ENCODE measurements at places on chromosomes 4 and X.

GRCh38 chr4:40301603-40302002 lies 33.5 kb upstream of the CHRNA9 start:
- peak; percentile 49 for DNase-seq

DNA sequence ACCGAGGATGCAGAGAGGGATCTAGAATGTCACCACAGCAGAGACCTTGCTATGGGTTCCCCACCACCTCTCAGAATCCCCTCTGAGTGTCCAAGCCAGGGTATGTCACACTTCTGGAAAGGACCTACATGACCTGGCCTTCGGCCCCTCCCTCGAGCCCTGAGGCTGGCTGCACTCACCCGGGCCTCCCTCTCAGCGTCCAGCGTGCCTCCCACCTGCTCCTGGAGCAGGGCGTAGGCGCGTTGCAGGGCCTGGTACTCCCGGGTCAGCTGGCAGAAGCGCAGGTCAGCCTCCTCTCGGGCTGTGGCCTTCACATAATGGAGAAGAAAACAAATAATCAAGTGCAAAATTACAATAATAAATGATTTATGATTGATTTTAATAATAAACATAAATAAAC lies 43.9 kb upstream of the C4orf50 start:
- DNase-seq = no peak

DNA sequence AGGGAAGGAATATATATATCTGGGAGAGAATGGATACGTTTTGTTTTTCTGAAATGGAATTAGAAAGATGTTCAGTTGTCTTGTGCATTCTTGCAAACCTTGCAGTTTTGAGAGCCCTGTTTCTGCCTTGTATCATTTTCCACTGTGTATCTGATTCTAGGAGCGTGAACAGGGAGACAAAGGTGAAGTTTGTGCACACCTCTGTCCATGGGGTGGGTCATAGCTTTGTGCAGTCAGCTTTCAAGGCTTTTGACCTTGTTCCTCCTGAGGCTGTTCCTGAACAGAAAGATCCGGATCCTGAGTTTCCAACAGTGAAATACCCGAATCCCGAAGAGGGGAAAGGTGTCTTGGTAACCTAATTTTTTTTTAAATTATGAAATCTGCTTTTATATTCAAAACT lies 17.7 kb downstream of the PGM2 start:
- no peak for DNase-seq

DNA sequence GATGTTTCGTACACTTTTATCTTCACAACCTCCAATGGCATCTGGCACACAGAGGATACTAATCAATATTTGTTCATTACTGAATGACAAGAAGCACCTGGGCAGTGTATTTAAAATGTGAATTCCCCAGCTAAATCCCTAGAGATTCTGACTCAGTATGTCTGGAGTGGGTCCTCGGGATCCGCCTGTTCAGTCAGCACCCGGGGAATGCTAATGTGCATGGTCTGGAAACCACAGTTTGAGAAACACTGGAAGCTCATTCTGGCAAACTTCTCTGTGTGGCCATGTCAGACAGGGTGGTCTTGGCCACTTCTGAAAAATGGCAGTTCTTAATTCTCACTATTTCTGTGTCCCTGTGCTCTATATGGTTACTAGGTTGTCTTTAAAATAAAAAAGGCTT lies 138.8 kb upstream of the VCX start:
- DNase-seq = no peak

DNA sequence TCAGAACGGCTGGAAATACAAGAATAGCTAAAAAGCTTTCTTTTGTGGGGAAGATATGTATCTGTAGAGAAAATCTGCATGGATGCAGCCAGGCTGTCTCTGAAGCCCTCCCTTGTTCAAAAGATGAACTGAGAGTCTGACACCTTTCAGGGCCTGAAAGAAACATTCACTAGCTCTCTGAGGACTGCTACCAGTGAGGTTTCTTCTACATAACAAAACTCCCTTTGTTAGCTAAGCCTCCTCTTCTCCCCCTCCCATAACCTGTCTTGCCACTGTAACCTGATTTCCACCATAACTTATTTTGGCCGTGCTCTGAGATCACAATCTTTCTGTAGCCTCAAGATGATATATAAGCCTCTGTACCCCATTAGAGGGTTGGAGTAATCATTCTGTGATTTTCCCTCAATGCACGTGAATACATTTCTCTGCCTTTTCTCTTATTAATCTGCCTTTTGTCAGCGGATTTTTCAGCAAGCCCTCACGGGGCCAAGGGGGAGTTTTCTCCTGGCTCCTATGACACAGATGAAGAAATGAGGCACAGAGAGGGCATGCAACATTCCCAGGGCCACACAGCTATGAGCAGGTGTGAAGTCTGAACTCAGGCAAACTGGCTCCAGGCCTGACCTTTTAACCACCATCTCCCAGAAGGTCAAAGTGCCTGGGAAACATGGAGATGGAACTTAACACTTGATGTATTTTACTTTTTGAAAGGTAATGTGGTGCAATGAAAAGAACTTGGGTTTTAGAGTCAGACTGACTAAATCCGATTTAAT lies 161.6 kb upstream of the PRDX4 start:
- DNase-seq = no peak

GRCh38 chr4:148166132-148166591 lies 276.1 kb downstream of the NR3C2 start:
- DNase-seq = no peak

GRCh38 chrX:41634284-41634683 lies 54.5 kb upstream of the GPR34 start:
- no peak for DNase-seq

GRCh38 chrX:48683411-48683982 lies at the start of gene WAS:
WAS (plus strand) TSS chrX:48683799; CDS start chrX:48683854, 55 bp downstream.
- DNase-seq = peak; percentile 8

DNA sequence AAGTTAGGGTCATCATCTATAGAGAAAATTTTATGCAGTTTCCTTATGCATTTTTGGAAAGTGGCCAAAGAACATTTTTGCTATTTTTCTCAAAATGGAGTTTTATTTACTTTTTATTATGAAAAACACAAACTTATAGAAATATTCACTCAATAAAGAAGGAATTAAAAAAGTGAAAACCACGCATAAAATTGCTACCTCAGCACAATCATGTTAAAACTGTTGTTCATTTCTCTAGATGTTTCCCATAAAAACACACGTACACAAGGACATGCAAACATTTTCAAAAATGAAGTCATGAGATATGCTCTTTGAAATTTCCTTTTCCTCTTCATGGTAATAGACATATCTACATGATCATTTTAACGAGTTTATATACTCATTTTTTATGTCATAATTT lies 536.8 kb upstream of the MAGEB18 start:
- no peak for DNase-seq

DNA sequence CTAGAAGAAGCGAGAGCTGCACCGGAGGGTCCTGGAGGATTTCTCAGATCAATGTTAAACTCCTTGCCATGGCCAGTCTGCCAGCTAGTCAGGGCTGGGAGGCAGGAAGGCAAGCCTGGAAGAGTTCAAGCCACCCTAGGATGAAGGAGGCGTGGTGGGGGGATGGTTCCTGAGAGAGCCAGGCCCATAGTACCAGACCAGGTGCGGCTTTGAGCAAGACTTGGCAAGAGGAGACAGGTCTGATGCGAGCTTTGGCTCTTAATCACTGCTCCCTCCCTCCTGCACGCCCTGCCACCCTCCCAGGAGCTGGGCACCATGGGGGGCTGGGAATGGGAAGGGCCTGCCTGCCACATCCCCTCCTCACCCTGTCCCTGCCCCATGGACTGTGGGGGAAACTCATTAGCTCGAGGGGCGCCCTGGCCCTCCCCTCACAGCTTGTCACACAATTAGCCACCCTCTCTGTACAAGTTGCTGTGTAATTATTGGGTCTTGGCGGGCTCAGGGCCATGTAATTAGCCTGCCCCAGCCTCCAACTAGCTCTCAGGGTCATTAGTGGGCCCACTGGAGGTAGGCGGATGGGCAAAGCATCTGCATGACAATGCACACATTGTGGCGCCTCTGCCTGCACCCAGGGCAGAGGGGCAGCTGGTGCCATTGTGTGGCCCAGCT lies 50.3 kb downstream of the EFNB1 start:
- DNase-seq = no peak

GRCh38 chr4:133968174-133968573 lies 233.4 kb downstream of the PABPC4L start:
- no peak for DNase-seq

- no peak for DNase-seq
Observed at GRCh38 chr4:169416997-169417396, 146.2 kb upstream of the SH3RF1 start.

GRCh38 chrX:50684871-50685270 lies 129.1 kb downstream of the SHROOM4 start:
- no peak for DNase-seq

- no peak for DNase-seq
Observed at GRCh38 chrX:10597871-10598270, 22.5 kb downstream of the MID1 start.

- DNase-seq = no peak
Observed at GRCh38 chr4:92789741-92790140, 486.0 kb downstream of the GRID2 start.

DNA sequence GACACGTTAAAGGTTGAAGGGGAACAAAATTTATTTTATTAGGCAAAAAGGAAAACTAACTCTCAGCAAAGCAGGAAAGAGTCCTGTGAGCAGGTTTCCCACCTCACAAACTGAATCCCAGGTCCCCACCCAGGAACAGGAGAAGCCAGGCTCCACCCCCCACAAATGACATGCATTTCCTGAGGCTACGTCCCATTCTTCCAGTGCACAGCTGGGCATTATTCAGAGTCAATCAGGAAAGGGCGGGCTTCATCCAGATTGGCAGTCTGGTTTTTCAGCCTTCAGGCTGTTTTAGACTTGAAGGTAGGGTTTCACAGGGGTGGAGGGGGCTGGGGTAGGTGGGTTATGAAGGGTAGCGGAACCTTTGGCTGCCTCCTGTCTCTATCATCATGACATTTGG lies 11.9 kb upstream of the ASIC5 start:
- DNase-seq = no peak

DNA sequence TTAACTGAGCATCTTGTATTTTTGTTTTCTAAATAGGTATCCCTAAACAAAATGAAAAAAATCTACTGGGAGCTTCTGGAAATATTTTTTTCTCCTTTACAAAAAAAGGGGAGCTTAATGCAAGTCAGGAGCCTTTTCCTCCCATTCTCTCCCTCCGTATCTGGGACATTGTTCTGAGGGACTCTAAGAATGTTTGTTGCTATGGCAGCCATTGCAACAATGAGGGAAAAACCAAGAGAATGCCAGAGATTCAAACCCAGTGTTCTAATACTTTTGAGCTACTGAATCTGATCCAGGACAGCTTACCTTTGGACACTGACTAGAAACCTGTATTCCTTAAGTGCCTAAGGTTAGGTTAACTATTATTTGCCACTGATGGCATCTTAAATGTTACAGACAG lies 485.7 kb upstream of the HS3ST1 start:
- no peak for DNase-seq

DNA sequence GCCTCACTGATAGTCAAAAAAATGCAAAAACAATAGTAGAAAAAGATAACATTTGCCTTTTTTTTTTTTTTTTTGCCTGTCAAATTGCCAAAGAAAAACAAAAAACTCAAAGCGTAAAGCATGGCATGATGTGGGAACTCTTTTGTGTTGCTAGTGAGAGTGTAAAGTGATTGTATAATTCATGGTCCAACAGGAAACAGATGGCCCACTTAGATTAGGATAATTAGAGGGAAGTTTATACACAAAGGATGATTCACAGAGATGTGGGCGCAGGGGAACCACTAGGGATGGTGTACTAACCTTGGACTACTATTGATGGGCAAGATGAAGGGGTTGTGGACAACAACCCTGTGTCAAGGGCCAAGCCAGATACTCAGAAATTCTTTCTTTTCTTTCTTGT lies 16.4 kb downstream of the MCUB start:
- DNase-seq = no peak

GRCh38 chr4:139798456-139798855 lies 132.8 kb downstream of the MGST2 start:
- DNase-seq = no peak

Measured in effector memory CD4-positive, alpha-beta T cell (primary cell).